Posterior cingulate gyrus (tissue), 11 donors: ENCODE measurements at places on chromosomes 6 and 20.
A peak's percentile ranks its signal among the peaks of the same experiment; 100 is the strongest.

- no peak for DNase-seq
These were observed 124.0 kb downstream of the FIG4 start for GRCh38 chr6:109815054-109815453.

- DNase-seq, result no peak
These were observed 125.7 kb downstream of the SLC23A2 start for GRCh38 chr20:4875578-4876067.

GRCh38 chr6:111745186-111745585 is 128.1 kb downstream of the FYN start:
- DNase-seq, result peak; percentile 73

- DNase-seq, result no peak
These were observed 103.4 kb upstream of the FOXA2 start for GRCh38 chr20:22687676-22688349.

GRCh38 chr20:60990061-60990460 is 262.0 kb upstream of the CDH4 start:
- DNase-seq, result no peak

DNA sequence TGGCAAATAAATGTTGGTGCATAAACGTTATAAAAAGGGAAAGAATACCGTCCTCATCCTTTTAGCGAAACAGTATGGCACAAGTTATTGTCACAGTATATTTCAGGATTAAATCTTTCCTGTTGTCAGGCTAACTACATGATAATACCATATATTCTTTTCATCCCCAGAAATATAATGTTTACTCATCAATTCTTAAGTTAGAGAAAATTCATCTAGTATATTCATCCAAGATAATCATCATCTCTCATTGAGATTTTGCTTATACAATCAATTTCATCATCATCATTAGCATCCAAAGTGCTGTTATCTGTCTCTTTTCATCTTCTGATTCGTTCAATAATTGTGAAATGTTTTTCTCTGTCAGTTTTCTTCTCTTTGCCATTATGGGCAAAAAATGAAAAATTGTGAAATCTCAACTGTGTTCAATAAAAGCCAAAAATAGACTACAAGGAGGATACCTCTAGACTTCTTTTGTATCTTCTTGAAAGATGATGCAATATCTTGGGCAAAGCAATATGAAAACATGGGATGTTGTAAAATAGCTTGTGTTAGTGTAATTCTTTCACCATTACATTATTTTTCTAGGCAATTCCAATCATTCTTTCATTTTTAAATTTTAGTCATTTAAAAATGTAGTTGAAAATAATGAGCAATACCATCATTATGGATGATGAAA is 2.6 kb downstream of the SPACA1 start:
- DNase-seq, result no peak

GRCh38 chr6:17580518-17581048 is 19.5 kb upstream of the FAM8A1 start:
- peak; percentile 82 for DNase-seq

GRCh38 chr6:52611833-52612232 is 35.0 kb upstream of the TRAM2 start:
- DNase-seq, result no peak

DNA sequence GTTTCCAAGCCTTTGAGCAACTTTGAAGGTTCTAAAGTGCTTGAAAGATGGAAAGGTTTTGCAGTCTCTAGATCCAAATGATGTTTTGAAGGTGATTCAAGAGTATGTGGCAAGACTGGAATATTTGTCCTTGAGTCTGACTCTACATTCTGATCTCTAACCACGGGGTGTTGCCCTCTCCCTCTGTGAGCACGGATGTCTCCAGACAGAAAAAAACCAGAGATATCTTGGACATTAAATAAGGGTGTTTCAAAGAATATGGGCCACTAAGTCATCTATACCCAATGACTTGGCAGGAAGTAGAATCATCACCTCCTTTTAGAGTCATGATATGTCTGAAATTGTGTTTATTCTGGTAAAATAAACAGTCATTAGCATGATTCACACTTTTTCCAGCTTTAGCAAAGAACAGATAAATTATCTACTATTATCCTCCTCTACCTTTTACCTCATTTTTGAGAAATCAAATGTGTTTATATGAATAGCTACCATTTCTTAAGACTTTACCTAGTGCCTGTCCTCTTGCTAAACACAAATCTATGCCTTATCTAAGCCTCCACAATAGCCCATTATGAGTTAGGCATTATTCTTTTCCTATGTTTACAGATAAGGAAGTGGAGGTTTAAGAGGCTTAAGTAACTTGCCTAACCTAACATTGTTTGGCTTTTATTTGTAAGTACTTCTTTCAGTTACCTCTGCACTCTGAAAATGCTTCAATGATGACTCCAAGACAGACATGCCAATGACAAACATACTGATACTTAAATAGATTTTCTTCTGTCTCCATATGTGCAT is 384.4 kb downstream of the BMP2 start:
- DNase-seq, result no peak

DNA sequence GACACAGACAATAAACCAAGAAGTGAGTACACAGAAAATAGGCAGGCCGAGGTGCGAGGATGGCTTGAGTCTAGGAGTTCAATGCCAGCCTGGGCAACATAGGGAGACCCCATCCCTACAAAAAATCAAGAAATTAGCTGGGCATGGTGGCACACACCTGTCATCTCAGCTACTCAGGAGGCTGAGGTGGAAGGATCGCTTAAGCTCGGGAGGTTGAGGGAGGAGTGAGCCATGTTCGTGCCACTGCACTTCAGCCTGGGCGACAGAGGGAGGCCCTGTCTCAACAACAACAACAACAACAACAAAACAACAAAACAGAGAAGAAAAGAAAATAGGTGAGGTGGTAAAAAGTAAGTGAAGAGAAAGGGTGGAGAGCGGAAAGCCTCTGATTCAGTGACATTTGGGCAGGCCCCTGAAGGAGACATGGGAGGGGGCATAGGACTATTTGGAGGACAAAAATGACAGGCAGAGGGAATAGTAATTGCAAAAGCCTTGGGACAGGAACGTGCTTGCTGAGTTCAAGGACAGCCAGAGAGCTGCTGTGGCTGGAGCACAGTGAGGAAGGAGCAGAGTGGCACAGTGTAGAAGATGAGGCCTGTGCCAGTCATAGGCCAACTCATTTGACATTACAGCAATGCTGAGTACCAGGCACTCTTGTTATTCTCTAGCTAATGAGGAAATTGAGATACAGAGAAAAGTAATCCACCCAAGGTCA is 160.6 kb downstream of the VEGFA start:
- DNase-seq, result no peak

DNA sequence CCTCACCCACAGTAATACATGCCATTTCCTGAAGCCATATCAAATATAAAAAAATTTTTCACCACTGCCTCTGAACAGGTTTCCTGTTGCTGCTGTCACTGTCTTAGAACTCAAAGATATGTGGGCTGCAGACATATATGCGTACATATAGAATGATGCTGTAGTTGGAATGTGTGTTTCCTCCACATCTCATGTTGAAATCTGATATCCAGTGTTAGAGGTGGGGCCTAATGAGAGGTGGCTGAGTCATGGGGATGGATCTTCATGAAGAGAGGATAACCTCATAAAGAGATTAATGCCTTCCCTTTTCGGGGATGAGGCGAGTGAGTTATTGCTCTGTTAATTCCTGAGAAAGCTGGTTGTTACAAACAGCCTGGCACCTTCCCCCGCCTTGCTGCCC is 7.7 kb upstream of the SCP2D1 start:
- DNase-seq, result no peak

DNA sequence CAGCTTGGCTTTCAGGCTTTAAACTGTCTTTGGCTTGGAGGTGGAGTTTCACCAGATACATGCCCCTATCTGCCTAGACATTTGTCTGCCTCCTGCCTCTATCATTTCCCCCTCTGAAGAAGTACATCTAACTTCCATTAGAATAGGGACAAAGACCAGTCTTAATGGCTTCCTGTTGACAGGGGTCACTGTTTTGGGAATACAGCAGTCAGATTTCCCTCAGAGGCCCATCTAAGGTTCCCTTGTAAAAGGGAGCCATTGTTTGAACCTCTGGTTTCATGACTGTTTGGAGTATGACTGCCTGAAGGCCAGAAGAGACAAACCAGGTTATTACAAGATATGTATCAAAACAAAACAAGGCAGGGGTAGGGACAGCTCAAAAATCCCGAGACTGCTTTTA is 665.7 kb upstream of the GJE1 start:
- no peak for DNase-seq

DNA sequence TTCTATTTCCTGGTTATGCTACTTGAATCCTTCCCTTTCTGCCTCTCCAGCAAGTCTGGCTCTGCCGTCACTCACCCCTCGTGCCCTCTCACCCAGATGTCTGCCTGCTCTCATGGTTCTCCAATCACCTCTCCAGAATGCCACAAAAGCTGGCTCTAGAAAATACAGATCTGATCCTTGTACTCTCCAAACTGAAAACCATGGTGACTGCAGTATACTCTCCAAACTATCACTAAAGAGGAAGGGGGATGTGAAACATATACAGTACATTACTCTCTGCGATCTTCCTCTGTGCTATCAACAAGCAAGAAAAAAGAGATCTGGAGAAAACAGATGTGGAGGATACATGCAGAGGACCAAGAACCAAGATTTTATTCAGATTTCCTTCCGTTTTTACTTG is 91.1 kb downstream of the ATXN1 start:
- DNase-seq, result no peak

DNA sequence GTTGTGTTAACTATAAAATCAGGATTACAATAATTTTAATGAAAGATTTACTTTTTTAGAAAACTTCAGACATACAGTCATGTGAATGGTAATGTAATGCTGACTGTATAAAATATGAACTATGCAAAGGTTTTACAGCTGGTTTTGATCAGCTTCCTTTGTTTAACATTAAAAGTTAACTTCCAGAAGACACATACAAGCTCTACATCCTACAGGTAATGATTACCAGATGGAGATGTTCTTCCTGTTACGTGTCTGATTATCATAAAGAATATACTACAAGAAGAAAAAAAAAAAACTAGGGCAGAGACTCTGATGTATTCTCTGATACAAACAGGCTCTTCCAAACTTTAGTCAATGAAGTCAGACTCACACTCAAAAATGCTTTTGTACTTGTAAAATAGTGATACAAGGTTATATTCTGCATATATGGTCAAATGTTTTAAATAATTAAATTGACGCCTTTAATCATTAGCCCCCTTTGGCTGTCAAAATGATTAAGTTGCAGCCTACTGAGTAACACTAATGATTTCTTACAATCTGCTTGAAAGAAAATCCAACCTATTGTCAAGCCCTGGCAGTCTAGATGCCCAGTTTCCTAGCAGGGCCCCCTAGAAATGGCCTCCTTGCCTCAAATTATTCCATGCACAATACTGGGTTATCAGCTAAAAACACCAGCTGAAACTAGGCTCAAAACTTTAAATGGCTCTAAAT is 251.8 kb upstream of the RUNX2 start:
- DNase-seq, result no peak

- DNase-seq, result no peak
These were observed 889.1 kb upstream of the MAP3K7 start for GRCh38 chr6:91476000-91476399.

DNA sequence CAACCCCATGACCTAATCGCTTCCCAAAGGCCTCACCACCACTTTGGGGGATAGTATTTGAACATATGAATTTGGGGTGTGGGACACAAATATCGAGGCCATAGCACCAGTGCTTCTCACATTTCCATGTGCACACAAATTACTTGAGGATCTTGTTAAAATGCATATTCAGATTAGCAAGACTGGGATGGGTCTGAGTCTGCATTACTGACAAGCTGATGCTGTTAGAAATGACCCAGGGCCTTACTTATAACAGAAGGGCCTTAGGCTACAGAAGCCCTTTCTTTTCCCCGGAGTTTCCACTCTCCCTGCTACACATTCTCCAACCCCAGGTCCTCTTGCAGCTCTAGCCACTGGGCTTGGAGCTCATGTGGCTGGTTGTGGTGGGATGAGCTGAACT is 141.5 kb upstream of the LRFN2 start:
- DNase-seq, result no peak

DNA sequence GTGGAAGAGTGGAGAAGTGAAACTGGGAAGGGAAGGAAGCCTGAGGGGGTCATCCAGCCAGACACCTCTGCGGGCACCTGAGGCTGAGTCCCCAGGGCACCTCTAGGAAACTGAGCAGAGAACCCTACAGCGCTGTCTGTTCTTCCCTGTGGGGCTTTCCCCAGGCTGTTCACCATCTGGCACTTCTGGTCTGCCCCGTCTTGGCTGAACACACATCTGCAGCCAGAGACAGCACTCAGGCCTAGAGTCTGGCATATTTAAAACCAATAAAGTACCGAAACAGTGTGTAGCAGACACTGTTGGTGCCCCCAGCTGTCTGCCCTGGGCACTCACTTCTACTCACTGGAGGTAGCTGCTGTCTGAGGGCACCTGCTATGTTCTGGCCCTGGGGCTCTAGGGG is 9.4 kb upstream of the ARFGEF2 start:
- DNase-seq, result no peak

DNA sequence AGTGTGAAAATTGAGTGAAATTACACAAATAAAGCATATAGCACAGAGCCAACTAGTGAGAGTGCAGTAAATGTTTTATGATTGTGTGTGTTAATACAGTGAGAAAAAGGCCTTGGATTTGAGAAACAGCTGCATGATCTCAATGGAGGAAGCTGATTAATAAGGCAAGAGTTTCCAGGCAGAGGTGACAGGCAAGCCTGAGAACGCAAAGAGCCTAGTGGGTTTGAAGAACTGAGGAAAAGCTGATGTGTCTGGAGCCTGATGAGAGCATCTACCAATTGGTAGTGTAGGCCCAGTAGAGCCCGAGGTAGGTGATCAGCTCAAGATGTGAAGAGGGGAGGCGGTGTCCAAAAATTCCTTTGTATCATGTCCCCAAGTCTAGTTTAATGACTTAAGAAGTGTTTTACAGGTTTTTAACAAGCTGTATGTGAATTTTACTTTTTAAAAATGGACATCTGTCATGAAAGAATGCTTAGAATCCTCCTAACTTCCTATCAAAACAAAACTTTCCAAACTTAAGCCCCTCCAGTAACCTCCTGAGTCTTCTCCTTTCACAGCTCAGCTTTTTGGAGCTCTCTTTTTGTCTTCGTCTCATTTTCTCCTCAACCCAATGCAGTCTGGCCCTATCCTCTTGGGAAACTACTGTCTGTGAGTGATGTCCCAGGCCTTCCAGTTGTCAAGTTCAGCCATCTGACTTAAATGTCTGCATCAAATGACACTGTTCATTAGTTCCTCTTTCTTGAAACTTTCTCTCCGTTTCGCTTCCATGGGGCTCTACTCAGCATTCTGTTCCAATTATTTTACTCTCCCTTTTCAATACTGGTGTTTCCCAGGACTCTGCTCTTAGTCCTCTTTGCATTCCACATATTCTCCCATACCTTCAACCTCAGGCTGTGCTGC is 1.2 kb downstream of the CDC40 start:
- no peak for DNase-seq

DNA sequence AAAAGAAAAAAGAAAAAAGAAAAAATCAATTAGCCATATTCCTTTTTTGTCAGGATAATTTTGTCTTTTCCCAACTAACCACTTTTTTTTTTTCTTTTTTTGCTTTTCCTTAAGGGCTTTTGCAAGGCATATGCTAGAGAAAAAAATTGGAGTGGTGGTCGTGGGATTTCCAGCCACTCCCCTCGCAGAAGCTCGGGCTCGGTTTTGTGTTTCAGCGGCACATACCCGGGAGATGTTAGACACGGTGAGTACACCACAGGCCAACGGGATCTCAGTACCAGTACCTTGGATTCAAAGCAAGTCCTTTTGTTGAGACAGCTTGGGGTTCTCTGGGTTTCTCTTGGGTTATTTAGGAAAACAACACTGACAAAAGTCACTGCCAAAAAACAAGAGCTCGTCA is 61.2 kb upstream of the ISM1 start:
- no peak for DNase-seq
